Bronchial smooth muscle cell (primary cell): ENCODE measurements at places on chromosomes 5 and 9. TPM values are rescaled to one million over a fixed set of nuclear protein-coding genes. Genes with fewer than 3 reads are reported as not detected.

Gene MLANA
- not detected in 2 replicates for total RNA-seq

Gene MEGF10
- not detected in 2 replicates for total RNA-seq

Gene QSOX2
- 4.3 and 4.4 TPM in 2 replicates for total RNA-seq

Gene F12
- 0.34 and 0.63 TPM in 2 replicates for total RNA-seq

Gene CCDC171
- total RNA-seq, result 4.4 and 5.7 TPM in 2 replicates

Gene RANBP17
- 7.2 and 12.9 TPM in 2 replicates for total RNA-seq

Gene HTR1A
- not detected in 2 replicates for total RNA-seq

Gene C6
- total RNA-seq, result 0.16 TPM in 1 of 2 replicates, not detected in the other

Gene RLN1
- not detected in 2 replicates for total RNA-seq

Gene RAI14
- 56.6 and 78.7 TPM in 2 replicates for total RNA-seq

Gene SH3TC2
- 0.34 and 3.6 TPM in 2 replicates for total RNA-seq

Gene SLC34A1
- under 0.01 TPM in 1 of 2 replicates, not detected in the other for total RNA-seq

Gene BTNL8
- not detected in 2 replicates for total RNA-seq

Gene S100Z
- not detected in 2 replicates for total RNA-seq

Gene RNF183
- not detected in 2 replicates for total RNA-seq

Gene JAK2
- 8.6 and 11.3 TPM in 2 replicates for total RNA-seq

Gene TMEM252
- not detected in 2 replicates for total RNA-seq

Gene ZCCHC10
- total RNA-seq, result 6.1 and 6.6 TPM in 2 replicates

Gene ZDHHC12
- 23.4 and 28.7 TPM in 2 replicates for total RNA-seq

Gene FRRS1L
- 0.16 and 0.52 TPM in 2 replicates for total RNA-seq

Gene CCL28
- 0.94 and 1.4 TPM in 2 replicates for total RNA-seq

Gene FCN2
- not detected in 2 replicates for total RNA-seq

Gene FOXD4
- total RNA-seq, result 0.09 and 0.16 TPM in 2 replicates

Gene PCDHA11
- 0.09 and 0.16 TPM in 2 replicates for total RNA-seq

Gene PDE6A
- total RNA-seq, result not detected in 2 replicates

Gene GABRA6
- total RNA-seq, result not detected in 2 replicates

Gene EDIL3
- total RNA-seq, result 15.3 and 44.8 TPM in 2 replicates

Gene WNT8A
- total RNA-seq, result not detected in 2 replicates

Gene ERCC8
- total RNA-seq, result 12.3 and 13.6 TPM in 2 replicates

Gene FST
- 29.1 and 66.0 TPM in 2 replicates for total RNA-seq

Gene C9orf50
- under 0.01 TPM in 2 replicates for total RNA-seq

Gene TYRP1
- not detected in 2 replicates for total RNA-seq

Gene SPATA31E1
- under 0.01 TPM in 1 of 2 replicates, not detected in the other for total RNA-seq

Gene FRMD3
- total RNA-seq, result 0.26 and 0.79 TPM in 2 replicates

Gene SOWAHA
- under 0.01 TPM in 2 replicates for total RNA-seq

Gene AMBP
- total RNA-seq, result 0.16 and 0.86 TPM in 2 replicates

Gene C1QTNF2
- total RNA-seq, result 0.32 and 0.86 TPM in 2 replicates

Gene PTGR1
- 63.9 and 93.3 TPM in 2 replicates for total RNA-seq

Gene STK32A
- total RNA-seq, result 0.09 and 0.32 TPM in 2 replicates

Gene SH3GLB2
- total RNA-seq, result 45.2 and 46.6 TPM in 2 replicates

Gene CSF1R
- under 0.01 TPM in 1 of 2 replicates, not detected in the other for total RNA-seq

Gene RFESD
- 3.2 and 3.6 TPM in 2 replicates for total RNA-seq

Gene CDC20B
- 0.09 TPM in 1 of 2 replicates, not detected in the other for total RNA-seq

Gene ACTBL2
- under 0.01 TPM in 1 of 2 replicates, not detected in the other for total RNA-seq

Gene FOXI1
- total RNA-seq, result not detected in 2 replicates

Gene SLCO6A1
- not detected in 2 replicates for total RNA-seq

Gene PCDH1
- under 0.01 and 0.26 TPM in 2 replicates for total RNA-seq

Gene C1QTNF3
- 1.1 and 1.3 TPM in 2 replicates for total RNA-seq
